Ureter (tissue), 1 donor: ENCODE measurements at places on chromosomes 4 and X. TPM values are rescaled to one million over a fixed set of nuclear protein-coding genes. Genes with fewer than 3 reads are reported as not detected.

Gene SPATA4
- total RNA-seq, result not detected

Gene PHOX2B
- total RNA-seq, result not detected

Gene PDGFC
- total RNA-seq, result 13.8 TPM

Gene ADH6
- total RNA-seq, result 3.1 TPM

DNA sequence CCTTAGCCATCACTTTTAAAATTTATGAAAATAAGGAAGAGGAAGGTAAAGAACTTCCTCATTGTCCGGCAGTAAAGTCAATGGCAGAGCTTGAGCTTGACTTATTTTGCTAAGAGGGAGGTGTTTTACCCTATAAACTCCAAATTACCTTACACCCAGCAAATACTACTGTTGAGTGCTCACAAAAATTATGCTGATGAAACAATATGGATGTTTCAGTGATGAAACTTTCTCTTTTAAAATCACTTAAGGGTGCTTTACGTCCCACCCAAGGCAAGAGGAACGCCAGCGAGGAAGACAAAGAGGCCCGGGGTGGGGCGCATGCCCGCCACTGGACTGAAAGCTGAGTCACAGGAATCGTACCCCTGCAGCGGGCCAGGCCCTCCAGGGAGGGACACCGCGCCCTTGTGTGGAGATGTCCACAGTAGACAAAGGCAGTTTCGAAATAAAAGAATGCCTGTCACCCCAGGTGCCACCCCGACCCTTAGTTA, 560 bp upstream of the TMSB4X start:
- peak; percentile 68 for DNase-seq
